ENCODE measurements at places on chromosomes 11 and 22.

DNA sequence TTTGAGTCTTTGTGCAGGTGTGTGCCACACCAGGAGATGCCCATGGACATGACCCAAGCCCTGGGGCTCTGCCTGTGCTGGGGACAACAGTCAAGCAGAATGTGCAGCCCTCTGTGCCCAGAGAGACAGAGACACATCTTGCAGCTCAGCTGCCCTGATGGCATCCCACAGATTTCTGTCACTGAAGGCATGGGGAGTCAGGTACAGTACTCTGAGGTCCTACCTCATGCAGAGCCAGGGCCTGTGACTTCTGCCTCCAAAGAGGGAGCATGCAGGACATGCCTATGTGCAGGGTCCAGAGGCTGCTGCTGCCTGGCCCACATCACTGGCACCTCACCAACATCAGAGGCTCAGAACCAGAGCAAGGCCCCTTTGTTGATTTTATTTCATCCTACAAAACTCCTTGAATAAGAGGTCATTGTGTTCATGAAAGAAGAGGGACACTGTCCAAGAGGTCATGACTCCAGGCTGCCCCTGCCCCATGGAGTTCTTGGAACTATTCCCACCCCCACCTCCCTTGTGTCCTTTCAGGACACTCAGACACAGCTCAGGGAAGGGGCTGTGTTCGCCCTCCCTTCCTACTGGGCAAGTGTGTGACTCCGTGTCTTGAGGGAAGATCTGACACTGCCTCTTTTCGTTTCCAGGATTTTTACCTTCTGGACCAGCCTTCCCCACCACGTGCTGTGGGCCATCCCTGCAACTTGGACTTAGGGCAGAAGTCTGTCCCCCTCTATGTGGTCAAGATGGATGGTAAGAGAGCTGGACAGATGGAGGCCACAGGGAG is 62.3 kb downstream of the BTG4 start:
- no peak for DNase-seq

DNA sequence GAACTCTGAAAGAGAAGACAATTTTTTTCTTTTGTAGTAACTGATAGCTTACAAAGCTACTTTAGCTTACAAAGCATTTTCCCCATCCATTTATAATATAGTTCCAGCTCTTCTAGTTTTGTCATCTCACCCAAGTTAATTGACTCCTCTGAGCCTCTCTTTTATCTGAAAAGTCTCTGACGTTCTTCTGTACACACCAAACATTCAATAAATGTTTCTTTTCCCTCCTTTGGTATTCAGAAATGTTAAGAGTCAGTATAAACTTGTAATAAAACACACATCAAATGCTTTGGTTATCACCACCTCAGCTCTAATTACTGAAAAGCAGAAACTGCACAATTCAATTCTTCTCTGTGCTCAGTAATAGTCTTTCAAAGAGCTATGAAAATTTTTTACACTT is 5.9 kb downstream of the CCDC90B start:
- DNase-seq: no peak

- no peak for DNase-seq
Measured at GRCh38 chr11:124285610-124286344, 28.0 kb downstream of the OR8D1 start.

DNA sequence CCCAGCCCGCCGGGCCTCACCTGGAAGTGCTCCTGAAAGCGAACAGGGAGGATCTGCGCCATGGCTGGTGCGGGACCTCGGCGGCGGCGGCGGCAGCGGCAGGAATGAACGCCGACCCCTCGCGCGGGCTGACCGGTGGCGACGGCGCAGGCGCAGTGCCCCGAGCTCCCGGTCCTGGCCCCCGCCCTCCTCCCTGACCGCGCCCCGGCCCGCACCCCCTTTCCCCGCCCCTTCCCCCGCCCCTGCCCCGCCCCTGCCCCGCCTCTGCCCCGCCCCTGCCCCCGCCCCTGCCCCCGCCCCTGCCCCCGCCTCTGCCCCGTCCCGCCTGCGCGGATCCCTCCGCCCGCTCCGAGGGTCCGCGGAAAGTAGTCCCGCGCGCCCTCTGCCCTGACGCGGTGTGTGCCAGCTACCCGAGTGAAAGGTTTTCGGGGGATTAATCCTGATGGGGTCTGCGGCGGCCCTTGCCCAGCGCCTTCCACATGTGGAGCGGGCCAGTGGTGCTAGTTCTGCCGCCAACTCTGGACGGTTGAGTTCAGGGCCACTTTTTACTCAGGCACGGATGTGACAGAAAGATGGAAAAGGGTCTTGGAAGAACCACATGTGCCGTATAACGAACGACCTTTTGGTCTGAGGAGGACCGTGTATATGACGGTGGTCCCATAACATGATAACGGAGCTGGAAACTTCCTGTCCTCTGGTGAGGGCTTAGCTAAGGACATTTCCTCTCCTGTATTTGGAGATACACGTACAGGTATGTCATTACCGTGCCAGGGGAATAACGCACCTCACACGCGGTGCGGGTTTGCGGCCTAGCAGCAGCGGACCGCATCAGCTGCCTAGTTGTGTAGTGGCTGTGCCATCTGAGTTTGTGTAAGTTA is at the start of gene CLTCL1:
TSS of gene CLTCL1 (minus strand) at position 140 of the 878 bp plus-strand sequence. CDS start at position 62, 78 bp downstream.
- no peak for DNase-seq

- DNase-seq: no peak
Measured at GRCh38 chr22:22674467-22674866, 30.1 kb downstream of the GGTLC2 start.

DNA sequence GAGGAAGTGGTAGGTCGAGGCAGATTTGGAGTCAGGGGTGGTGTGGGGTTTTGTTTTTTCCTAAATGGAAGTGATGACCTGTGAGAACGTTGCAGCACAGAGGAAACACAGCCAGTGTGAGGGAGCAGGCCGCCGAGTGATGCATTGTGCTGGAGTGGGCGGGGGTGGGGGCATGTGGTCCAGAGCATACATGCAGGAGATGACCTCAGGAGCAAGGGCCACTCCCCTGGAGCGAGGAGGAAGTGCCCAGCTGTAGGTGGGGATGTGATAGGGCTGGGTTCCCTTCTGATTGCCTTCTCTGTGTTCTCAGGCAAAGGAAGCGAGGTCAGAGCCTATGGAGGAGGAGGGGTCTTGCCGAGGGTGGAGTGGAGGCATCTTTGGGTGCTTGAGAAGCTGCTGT is 81.4 kb downstream of the PPP6R3 start:
- no peak for DNase-seq

- no peak for DNase-seq
Measured at GRCh38 chr11:117225553-117226170, 6.2 kb downstream of the PCSK7 start.

GRCh38 chr11:73866586-73866996 is 10.1 kb downstream of the COA4 start:
- DNase-seq: peak; percentile 81

DNA sequence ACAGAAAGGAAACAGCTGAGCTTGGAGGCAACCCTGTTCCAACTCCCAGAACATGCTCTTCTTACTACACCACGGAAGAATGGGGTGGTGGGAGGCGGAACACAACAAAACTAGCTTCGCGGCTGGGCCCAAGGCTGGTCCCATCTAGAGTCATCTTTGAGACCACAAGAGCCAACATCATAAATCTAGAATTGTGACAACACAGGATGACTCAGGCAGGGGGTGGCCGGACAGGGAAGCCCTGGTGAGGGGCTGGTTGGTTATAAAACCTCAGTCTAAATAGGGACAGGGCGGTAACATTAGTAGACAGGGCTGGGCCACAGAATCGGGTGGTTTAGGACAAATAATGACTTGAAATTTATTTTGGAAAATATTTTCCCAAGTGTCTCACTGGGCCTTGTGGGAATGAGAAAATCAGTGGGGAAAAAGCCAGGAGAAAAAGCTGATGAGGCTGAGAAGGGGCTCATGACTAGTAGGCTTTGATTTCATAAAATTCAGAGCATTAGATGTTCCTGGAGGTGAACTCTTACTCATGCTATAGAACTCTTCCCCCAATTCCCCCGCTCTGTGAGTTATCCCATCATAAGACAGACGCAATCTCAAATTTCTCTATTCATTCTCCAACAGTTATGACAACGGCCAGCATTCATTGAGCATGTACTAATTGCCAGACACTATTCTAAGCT is 151.8 kb upstream of the TIMP3 start:
- DNase-seq: no peak

GRCh38 chr11:14518820-14519219 is 1.4 kb downstream of the PSMA1 start:
- no peak for DNase-seq

DNA sequence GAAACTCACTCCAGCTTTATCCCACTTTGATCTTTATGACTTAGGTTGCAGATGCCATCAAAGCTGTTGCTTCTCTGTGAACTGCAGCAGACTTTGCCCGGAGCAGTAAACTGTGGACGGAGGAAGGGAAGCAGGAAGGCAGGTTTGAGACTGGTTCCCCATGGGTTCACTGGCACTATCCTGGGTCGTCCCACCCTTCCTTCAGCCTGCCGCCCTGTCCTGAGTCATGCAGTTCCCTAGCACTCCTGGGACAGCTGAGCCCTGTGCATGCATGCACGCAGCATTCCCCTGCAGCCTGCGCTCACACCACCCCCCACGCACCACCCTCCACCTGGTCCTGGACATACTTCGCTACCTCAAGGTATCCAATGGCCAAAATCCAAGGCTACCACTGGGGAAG is 23.5 kb upstream of the P2RY2 start:
- DNase-seq: no peak

GRCh38 chr11:64120951-64121569 is 44.9 kb downstream of the MACROD1 start:
- DNase-seq: no peak

GRCh38 chr11:15776366-15776765 is 580.0 kb downstream of the SOX6 start:
- no peak for DNase-seq

DNA sequence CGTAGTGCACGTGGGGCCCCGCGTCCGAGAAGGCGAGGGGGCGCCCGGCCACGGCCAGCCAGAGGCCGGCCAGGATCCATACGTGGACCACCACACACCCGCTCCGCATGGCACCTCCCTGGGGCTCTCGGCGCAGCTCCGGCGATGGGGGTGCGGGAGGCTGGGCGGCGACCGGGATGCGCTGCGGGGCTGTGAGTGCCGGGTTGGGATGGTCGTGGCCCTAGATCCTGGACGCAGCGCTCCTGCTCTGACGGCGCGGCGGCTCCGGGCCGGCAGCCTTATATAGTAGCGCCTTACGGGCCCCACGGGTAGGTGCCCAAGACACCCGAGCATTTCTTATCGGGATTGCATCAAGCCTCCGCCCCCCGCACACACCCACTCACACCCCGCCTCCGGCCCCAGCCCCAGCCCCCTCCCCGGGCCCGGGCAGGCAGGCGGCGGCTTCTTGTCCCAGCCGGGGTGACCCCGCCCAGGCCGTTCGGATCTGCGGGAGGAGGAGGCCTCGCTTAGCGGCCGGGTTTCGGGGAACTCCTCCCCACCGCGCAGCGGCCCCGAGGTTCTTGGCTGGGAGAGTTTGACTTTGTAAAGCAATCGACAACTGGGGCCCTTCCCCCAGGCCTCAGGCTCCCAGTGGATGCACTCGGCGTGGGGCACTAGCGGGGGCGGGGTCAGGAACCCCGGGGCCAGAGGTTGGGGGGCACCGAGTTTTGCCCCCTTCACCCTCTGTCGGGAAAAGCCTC is at the start of gene FGF19:
TSS of gene FGF19 (minus strand) at position 255 of the 740 bp plus-strand sequence. CDS start at position 109, 146 bp downstream.
- no peak for DNase-seq

- DNase-seq: no peak
Measured at GRCh38 chr11:12773591-12773990, 99.4 kb downstream of the TEAD1 start.

DNA sequence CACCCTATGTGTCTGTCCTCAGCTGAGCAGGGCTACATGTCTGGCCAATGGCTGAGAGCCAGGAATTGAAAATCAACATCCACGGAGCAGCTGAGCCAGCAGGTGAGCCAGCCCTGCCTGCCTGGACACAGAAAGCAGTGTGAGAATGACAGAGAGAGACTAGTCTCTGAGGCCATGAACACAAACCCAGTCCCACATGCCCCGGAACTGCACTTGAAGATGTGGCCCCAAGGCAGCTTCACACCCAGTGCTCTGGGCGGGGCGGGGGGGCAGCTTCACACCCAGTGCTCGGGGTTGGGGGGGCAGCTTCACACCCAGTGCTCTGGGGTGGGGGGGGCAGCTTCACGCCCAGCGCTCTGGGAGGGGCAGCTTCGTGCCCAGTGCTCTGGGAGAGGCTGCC is 37.6 kb downstream of the TRMU start:
- no peak for DNase-seq

DNA sequence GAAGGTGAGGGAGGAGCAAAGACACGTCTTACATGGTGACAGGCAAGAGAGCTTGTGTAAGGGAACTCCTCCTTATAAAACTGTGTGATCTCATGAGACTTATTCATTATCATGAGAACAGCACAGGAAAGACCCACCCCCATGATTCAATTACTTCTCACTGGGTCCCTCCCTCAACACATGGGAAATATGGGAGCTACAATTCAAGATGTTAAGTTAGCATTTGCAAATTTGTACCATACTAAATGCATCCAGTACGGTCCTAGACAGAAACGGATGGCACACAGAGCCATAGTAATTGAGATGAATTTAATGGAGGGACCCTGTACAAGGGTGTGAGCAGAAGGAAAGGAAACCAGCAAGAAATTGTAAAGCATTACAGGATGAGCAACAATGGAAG is 765.8 kb upstream of the API5 start:
- no peak for DNase-seq

- DNase-seq: no peak
Measured at GRCh38 chr22:20139391-20140106, 7.9 kb downstream of the ZDHHC8 start.

- no peak for DNase-seq
Measured at GRCh38 chr11:114307524-114308203, 11.5 kb downstream of the NNMT start.

DNA sequence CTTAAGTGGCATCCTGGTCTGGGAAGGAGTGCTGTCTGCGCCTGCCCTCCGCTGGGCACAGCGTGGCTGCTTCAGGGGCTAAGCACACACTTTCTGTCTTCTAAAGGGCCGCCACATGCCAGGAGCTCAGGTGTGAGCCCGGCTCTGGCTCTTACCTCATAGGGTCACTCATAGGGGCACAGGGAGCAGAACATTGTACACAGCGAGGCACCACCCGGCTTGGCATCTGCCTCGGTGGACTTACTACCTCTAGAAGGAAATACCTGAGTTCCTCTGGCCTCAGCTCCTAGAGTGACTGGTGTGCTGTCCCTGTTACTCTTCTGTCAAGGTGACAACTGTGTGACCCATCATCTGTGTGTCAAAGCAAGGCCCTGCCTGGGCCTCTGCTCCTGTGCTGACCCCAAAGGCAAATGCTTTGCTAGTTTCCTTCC is 13.4 kb downstream of the NEAT1 start:
- DNase-seq: no peak

- DNase-seq: peak; percentile 41
Measured at GRCh38 chr11:111063726-111064517, 181.6 kb upstream of the POU2AF2 start.

GRCh38 chr11:104073950-104074705 is 37.7 kb downstream of the DDI1 start:
- peak; percentile 15 for DNase-seq

DNA sequence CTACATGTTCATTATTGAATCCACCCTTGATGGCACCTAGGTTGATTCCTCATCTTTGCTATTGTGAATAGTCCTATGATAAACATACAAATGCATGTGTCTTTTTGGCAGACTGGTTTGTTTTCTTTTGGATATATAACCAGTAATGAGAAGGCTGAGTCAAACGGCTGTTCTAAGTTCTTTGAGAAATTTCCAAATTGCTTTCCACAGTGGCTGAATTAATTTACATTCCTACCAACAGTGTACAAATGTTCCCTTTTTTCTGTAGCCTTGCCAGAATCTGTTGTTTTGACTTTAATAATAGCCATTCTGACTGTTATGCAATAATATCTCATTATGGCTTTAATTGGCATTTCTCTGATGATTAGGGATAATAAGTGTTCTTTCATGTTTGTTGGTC is 184.9 kb downstream of the CASP12 start:
- no peak for DNase-seq

Measured in non-pigmented ciliary epithelial cell (primary cell).